ENCODE measurements at places on chromosomes 7 and 10. TPM values are rescaled to one million over a fixed set of nuclear protein-coding genes. Genes with fewer than 3 reads are reported as not detected.

GRCh38 chr7:36638140-36638539, 86.2 kb downstream of the AOAH start:
- DNase-seq: no peak

DNA sequence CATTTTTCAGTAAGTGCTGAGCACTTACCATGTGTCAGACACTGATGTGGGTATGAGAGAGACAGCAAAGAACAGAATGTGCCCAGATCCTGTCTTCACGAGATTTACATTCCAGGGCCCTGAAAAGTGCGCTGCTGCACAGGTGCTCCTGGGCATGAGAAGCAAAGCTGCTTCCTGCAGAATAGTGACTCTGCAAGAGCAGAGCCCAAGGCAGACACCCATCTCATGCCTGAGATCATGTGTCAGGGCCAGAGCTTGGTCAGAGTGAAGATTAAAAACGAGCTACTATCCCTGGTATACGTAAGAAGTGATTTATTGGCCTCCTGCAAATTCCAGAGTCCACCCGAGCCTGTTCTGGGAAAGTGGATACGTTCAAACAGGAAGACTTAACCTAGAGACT, 824.4 kb downstream of the GRID1 start:
- no peak for DNase-seq

DNA sequence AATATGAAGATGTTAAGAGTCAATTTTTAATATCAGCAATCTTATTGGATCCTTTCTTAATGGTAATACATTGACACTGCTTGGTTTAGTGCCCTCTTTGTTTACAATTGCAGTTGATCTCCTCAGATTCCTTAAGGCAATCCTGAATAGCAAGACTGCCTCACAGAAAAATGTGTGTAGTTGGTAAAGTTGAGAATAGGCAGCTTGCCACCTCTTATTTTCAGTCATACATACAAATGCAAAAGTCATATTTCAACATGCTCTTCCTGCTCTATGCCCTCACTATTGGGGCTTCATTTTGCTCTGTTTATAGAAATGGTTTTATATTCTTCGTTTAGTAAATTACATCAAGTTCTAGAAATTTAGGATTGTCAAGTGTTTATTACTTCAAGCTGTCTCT, 661.1 kb upstream of the ANKRD30A start:
- no peak for DNase-seq

DNA sequence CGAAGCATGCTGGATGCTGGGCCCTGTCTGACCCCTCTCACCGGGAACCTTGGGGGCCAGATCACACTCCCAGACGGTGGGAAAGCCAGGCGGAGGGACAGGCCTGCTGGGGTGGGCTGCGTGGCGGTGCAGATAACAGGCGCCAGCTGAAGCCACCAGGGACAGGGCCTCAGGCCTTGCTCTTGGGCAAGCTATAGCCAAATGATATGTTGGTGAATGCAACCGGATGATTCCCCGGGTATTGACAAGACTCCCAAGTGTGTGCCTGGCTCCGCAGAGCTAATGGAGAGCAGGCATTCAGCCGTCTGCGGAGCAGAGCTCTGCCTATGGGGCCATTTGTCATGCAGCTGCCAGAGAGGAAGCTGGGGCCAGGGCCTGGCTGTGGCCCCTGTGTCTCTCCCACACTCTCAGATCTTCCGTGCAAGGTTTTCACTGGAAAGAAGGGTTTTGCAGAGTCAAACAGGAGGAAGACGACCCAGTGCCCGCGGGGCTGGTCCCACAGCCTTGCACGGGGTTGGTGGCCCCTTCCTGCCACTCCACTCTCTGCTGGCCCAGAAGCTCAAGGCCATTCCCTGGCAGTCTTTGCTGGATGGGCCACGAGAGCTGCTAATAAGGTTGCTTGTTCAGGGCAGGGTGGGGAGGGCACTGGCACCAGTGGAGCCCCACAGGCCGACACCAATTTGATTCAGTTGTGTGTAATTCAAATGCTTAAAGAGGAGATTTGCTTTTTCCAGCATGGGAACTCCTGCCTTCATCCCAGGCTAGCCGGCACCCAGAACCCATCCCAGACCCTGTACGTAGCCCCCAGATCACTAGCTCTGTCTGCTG, 91.8 kb downstream of the PRKAG2 start:
- no peak for DNase-seq

GRCh38 chr10:97633921-97634320, 621 bp upstream of the MORN4 start:
- DNase-seq: no peak

- no peak for DNase-seq
Measured at GRCh38 chr10:4103603-4104002, 318.6 kb upstream of the KLF6 start.

DNA sequence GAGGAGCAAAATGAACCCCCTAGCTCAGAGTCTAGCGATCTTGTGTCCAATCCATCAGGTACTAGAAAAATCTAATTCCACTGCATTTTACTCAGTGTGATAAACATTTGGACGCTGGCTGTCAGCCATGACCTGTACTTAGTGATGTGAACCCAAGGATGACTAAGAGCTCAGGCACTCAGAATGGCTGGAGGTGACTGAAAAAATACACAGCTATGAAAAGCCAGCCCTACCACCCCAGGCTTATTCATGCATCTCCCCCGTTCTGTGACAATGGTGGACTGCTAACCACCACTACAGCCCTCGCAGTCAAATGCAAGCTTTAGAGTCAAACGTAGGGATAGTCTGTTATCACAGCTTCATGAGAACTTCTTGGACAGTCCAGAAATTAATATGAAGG, 14.9 kb downstream of the AFAP1L2 start:
- DNase-seq: peak; percentile 87

Gene FBXO24
- 0.32 TPM for polyA plus RNA-seq
